Left forelimb (tissue), 1 donor: ENCODE measurements at places on chromosomes 11 and 22.

- DNase-seq: no peak
Measured at GRCh38 chr11:78535027-78535426, 39.6 kb downstream of the NARS2 start.

GRCh38 chr11:71406681-71407080, 41.5 kb downstream of the DHCR7 start:
- no peak for DNase-seq

DNA sequence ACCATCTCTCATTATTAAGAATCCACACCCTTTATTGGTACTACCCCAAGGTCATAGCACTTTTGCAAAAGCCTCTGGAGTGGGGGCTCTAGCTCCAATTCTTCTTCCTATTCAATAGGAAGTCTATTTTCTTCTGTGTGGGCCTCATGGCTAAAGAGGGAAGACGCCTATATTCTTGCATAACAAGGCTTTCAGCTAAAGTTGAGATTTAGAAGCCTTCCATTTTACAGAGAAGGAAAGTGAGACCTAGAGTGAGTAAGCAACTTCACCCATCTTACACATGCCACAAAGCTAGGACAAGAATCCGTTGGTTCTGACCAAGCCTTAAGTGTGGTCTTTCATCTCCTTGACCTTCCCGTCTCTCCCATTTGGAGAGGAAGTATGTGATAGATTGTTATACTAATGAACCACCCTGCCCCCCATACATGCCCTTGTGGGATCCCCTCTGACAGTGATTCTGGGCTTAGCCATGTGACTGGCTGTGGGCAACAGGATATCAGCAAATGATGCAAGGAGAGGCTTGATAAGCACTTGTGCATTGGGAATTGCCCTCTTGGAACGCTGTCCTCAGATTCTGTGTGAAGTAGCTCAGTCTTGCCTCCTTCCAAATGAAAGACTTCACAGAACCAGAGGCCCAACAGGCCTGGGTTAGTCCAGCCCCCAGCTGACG, 12.3 kb downstream of the BACE1 start:
- DNase-seq: no peak

DNA sequence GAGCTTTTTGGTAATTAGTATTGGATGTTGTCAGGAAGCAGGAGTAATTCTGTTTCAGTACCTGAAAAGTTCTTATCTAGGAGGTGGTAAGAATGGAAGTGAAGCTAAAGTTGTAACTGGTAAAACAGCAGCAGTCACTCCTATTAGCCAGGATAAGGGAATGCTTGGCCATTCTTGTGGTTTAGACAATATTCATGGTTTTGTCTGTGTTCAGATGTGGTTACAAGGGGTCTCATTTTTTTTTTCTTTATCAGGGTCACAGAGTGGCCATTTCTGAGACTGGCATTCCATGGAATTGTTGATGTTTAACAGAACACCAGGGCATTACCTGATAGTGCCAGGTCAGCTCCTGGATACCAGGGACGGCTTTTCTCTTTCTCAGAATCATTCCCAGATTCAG, 23.8 kb downstream of the TAF1D start:
- no peak for DNase-seq

DNA sequence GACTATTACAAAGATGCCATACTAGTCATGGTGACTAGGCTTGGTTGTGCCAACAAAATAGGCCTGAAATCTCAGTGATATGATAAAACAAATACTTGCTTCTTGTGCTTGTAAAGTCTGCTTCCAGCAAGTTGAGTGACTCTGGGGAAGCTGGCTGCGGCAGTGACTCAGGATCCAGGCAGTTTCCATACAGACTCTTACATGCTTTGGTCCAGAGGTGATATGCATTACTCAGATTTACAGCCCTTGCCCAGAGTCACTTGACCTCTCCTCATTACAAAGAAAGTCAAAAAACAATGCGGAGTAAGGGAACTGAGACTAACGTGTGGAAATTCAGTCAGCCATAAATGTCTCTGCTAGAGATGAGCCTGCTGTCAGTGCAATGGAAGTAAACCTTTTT, 387.5 kb downstream of the KCNA4 start:
- DNase-seq: no peak

DNA sequence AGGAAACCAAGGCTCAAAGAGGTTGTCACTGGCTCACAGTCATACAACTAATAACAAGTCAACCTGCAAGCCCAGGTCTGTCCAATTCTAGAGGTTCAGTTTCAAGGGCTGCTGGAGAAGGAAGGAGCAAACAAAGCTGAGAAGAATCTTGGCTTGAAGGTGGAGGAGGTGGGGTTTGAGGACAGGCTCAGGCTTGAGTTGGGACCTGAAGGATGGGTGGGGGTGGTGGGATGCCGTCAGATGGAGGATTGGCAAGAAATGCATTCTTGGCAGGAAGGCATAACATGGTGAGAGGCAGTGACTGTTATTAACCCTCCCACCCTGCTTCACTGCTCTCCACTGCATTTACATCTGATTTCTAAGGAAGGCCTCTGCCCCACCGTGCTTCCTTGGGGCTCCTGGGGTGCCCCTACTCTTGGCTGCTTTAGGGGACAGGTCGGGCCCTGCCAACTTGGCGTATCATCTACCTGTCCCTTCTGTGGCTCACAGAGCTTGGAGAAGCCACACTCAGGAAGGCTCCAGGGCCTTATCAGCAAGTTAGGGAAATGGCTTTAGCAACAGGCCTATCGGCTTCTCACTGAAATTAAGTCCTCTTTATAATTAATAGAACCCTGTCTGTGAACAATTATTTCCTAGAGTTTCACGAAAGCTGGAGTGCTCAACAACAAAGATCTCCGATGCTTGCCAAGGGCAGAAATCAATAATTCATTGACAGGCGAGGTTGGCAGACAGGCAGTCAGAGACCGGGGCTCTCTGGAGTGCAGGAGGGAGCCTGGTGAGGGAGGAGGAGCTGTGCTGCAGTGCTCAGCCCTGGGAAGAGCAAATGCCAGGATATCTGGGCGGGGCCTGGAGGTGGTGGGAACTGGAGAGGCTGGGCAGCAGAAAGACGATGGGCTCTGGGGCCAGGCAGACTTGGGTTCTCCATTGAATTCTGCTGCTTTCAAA, 84.9 kb upstream of the NARS2 start:
- peak; percentile 46 for DNase-seq

DNA sequence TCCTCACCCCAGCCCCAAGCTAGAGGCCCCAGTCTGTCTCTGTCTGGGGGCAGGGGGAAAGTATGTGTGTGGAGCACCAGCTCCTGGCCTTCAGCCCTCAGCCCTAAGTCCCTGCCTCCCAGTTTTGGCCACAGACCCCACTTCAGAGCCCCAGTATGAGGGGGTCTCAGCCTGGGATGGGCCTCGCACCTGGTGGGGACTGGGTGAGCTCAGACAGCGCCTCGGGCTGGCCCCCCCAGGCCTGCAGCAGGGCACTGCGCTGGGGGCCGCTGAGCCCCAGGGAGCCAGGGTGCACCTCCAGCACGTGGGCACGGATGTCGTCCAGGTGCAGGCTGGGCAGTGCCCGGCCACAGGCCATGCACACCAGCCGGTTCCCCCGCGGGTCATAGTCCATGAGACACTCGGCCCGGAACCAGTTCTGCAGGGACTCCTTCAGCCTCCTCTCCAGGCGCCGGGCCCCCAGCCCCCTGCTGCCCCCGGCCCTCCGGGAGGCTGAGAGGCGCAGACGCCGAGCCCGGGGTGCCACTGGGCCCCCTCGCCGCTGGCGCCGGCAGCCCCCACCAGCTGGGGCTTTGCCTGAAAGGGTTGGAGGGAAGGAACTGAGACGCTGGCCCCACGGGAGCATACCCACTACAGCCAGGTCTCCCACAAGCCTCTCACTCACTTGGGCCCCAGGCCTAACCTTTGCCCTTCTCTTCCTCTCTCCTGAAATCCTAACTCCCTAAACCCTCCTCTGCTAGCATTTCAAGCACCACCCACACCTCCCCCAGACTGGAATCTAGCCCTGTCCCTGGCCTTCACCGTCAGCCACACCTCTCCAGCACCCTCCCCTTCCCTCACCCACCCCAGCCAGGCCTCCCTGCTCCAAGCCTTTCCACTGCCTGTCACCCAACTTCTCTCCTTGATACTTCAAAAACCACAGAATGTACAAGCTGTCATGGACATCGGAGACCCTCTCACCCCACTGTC, 3.6 kb downstream of the ZFTA start:
- DNase-seq: peak; percentile 65
